ENCODE measurements at places on chromosomes 3 and 15.

DNA sequence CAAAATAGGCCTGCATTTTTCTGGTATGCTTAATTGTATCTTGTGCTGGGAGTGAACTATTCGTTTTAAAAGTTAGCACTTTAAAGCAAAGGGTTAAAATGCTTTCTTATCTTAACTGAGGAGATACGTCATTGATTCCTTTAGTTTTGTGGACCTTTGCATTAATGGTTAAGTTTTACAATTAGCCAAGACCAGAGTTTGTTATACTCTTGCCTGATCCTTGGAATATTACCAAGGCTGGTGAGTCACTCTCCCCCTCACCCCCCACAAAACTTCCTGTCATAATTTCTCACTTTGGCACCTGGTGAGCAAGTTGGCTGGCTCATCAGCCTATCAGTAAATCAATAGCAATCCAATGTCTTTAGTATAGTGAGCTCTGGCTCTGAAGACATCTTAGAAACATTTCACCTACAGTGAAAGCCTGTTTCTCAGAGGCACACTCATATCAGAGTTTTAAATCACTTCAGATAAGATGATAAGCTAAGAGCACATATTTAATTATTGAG is 26.7 kb downstream of the SLC2A2 start:
- peaks cover 5% of the 10 kb centered on the region for H3K4me1 ChIP-seq
- H3K27me3 ChIP-seq = no peaks in the 10 kb centered on the region
- H3K27ac ChIP-seq = peak overlapping the region; percentile 90

DNA sequence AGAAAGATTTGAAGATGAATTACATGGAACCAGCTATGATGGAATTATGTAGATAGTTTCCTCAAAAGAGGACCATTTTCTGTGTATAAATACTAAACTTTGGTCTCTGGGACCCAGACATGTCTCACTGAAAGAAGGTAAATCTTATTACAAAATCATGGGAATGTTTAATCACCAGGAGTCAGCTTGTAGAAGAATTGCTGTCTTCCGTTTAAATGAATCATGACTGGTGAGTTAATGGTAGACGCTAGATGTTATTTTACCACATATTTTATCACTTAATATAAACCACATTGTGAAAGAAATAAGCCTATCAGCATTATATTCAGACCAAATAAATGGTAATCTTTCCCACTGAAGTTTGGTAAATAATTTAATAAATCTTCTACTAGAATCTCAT is 322.3 kb upstream of the SUCLG2 start:
- no peaks in the 10 kb centered on the region for H3K36me3 ChIP-seq
- H3K4me3 ChIP-seq = no peak overlapping the region
- DNase-seq = no peak
- H3K4me1 ChIP-seq = no peaks in the 10 kb centered on the region
- H3K27me3 ChIP-seq = no peaks in the 10 kb centered on the region

- no peak overlapping the region for H3K27ac ChIP-seq
- DNase-seq = no peak
- no peak overlapping the region for H3K4me3 ChIP-seq
- H3K36me3 ChIP-seq = no peaks in the 10 kb centered on the region
- H3K27me3 ChIP-seq = no peaks in the 10 kb centered on the region
Observed at GRCh38 chr3:73207946-73208440, 146.5 kb downstream of the EBLN2 start.

GRCh38 chr15:75785771-75786574 is 57.3 kb upstream of the UBE2Q2 start:
- H3K27ac ChIP-seq = no peak overlapping the region
- no peaks in the 10 kb centered on the region for H3K4me1 ChIP-seq
- DNase-seq = peak; percentile 86
